Activated CD4-positive, alpha-beta memory T cell treated with anti-CD3 and anti-CD28 coated beads for 36 hours (primary cell): ENCODE measurements at places on chromosomes 16 and 17. TPM values are rescaled to one million over a fixed set of nuclear protein-coding genes. Genes with fewer than 3 reads are reported as not detected.

The UTS2R gene
- not detected for total RNA-seq

GRCh38 chr16:13968835-13969234 is 48.9 kb downstream of the ERCC4 start:
- H3K4me3 ChIP-seq: no peak overlapping the region
- DNase-seq: no peak
- no peaks in the 10 kb centered on the region for H3K36me3 ChIP-seq
- no peak overlapping the region for H3K27ac ChIP-seq

DNA sequence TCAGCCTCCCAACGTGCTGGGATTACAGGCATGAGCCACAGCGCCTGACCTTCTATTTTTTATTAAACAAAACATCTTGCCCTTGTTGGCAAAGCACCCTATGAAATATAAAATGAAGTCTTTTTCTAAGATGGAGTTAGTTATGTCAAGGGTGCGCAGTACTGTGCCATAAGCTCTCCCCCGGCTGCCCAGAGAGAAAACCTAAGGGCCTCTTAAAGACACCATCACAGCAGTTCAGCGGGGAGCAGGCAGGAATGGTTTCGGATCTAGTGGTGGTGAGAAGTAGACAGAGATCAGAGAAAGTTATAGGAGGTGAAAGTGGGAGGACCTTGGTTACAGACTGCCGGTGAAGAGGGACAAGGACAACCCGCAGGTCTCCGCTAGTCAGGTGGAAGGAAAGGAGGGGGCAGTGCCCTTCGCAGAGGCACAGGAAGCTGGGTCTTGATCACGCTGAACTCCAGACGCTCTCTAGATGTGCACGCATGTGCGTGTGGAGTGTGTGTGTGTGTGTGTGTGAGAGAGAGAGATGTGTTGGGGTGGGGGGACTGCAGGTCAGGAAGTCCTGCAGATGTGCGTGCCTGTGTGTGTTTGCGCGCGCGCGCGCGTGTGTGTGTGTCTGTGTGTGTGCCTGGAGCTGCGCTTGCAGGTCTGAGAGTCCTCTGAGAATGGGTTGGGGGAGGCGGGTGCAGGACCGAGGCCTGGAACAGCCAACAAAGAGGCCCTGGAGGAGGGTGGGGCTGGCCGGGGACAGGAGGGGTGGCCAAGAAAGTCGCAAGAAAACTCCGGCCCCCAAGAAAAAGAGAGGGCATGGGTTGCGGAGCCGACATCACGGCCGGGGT is 748 bp upstream of the CMTM3 start:
- peaks cover 5% of the 10 kb centered on the region for H3K36me3 ChIP-seq
- H3K27me3 ChIP-seq: no peaks in the 10 kb centered on the region
- peak overlapping the region; percentile 97 for H3K4me3 ChIP-seq
- DNase-seq: peak; percentile 89
- H3K4me1 ChIP-seq: peaks cover 40% of the 10 kb centered on the region

GRCh38 chr17:39195568-39196160 is 1.8 kb downstream of the CACNB1 start:
- H3K27me3 ChIP-seq: no peaks in the 10 kb centered on the region
- no peak for DNase-seq
- H3K4me1 ChIP-seq: peaks cover 40% of the 10 kb centered on the region
- no peak overlapping the region for H3K27ac ChIP-seq
- H3K36me3 ChIP-seq: peaks cover 11% of the 10 kb centered on the region

The ITGAL gene
- 226 TPM for total RNA-seq
